ENCODE measurements at places on chromosomes 2 and 18. TPM values are rescaled to one million over a fixed set of nuclear protein-coding genes. Genes with fewer than 3 reads are reported as not detected.

DNA sequence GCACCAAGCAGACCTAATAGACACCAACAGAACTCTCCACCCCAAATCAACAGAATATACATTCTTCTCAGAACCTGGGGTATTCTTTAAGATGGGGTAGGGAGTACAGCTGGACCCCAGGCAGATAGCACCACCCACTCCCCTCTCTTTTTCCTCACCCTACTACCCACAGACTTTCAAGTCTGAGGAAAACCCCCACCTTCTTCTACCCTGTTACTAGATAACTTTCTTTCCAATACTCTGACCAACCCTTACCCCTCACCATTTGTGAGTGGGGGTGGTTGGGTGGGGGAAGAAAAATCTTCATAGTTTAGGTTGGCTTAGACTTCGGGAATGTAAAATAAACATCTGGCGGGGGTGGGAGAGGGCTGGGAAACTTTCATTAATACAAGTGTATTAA, 20.3 kb upstream of the ZBTB14 start:
- H3K4me3 ChIP-seq: no peak overlapping the region
- no peak for DNase-seq
- peaks cover 2% of the 10 kb centered on the region for H3K27me3 ChIP-seq
- no peaks in the 10 kb centered on the region for H3K36me3 ChIP-seq
- H3K4me1 ChIP-seq: no peaks in the 10 kb centered on the region
- H3K27ac ChIP-seq: no peak overlapping the region

DNA sequence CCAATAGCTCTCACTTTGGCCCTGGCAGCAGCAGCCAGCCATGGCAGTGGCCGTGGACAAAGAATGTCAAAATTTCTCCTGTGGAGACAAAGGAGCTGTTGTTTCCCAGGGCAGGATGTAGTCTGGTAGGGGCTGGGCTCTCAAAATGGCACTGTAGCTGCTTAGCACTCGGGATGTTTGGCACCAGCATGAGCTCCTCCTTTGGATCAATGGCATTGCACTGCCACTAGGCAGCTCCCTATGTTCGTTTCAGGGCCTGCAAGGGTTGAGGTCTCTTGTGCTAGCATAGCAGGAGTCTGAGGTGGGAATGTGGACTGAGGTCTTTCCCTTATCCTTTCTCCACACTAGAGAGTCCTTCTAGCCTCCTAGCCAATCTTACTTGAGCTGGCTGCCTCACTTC, 948.8 kb upstream of the FAM98A start:
- H3K36me3 ChIP-seq: no peaks in the 10 kb centered on the region
- DNase-seq: no peak
- no peak overlapping the region for H3K4me3 ChIP-seq
- no peak overlapping the region for H3K27ac ChIP-seq
- H3K27me3 ChIP-seq: no peaks in the 10 kb centered on the region

GRCh38 chr2:147541314-147541713, 303.5 kb upstream of the ACVR2A start:
- H3K27ac ChIP-seq: no peak overlapping the region
- DNase-seq: no peak
- no peaks in the 10 kb centered on the region for H3K27me3 ChIP-seq
- no peak overlapping the region for H3K4me3 ChIP-seq

DNA sequence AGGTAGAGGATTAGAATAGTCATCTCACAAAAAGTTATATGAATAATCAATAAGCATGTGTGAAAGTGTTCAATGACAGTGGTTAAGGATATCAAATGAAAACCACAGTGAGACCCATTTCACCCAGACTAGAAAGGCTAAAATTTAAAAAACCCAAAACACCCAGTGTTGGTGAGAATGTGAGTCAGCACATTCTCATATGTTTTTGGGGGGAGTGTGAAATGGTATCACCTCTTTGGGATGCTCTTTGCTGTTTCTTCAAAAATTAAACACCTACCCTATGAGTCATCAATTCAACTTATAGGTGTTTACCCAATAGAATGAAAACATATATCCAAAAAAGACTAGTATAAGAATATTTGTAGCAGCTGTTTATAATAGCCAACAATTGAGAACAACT, 69.8 kb downstream of the MAP3K20 start:
- H3K27ac ChIP-seq: no peak overlapping the region
- H3K27me3 ChIP-seq: no peaks in the 10 kb centered on the region
- no peak overlapping the region for H3K4me3 ChIP-seq
- H3K36me3 ChIP-seq: no peaks in the 10 kb centered on the region
- no peak for DNase-seq
- H3K4me1 ChIP-seq: no peaks in the 10 kb centered on the region

CSRNP3 gene
- total RNA-seq: 3.7 TPM

- no peaks in the 10 kb centered on the region for H3K4me1 ChIP-seq
- no peak overlapping the region for H3K27ac ChIP-seq
- H3K36me3 ChIP-seq: no peaks in the 10 kb centered on the region
- DNase-seq: no peak
- H3K4me3 ChIP-seq: no peak overlapping the region
Observed at GRCh38 chr18:79428287-79428686, 32.6 kb downstream of the NFATC1 start.

SCN9A gene
- 2.9 TPM for total RNA-seq

DNA sequence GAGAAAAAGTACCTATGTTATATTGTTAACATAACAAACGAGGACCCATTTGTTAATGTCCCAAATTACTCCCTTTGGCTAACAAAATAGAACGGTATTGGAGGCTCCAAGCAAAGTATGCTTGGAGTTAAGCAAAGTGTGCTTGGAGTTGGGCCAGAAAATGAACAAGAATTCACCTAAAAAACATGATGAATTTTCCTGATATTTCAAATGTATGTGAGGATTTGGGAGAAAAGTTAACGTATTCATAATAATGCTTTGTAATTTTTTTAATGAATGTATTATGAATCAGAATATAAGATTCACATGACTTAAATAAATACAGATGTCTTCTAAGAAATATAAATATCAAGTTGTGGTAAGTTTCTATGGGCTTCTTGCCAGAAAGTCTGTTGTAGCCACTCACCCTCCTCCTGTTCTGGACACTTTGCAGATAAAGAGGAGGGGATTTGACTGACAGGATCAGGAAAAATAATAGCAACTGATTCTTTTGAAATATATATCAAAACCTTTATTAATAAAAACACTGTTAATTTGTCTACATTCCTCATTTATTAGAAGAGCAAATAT, 423.7 kb upstream of the MMADHC start:
- DNase-seq: no peak
- H3K27ac ChIP-seq: no peak overlapping the region
- no peaks in the 10 kb centered on the region for H3K36me3 ChIP-seq
- H3K4me1 ChIP-seq: no peaks in the 10 kb centered on the region

GRCh38 chr2:151111599-151112278, 149.9 kb downstream of the RBM43 start:
- no peaks in the 10 kb centered on the region for H3K4me1 ChIP-seq
- H3K27me3 ChIP-seq: no peaks in the 10 kb centered on the region
- H3K27ac ChIP-seq: no peak overlapping the region
- DNase-seq: no peak

PAIP2B gene
- total RNA-seq: 4.9 TPM

DNA sequence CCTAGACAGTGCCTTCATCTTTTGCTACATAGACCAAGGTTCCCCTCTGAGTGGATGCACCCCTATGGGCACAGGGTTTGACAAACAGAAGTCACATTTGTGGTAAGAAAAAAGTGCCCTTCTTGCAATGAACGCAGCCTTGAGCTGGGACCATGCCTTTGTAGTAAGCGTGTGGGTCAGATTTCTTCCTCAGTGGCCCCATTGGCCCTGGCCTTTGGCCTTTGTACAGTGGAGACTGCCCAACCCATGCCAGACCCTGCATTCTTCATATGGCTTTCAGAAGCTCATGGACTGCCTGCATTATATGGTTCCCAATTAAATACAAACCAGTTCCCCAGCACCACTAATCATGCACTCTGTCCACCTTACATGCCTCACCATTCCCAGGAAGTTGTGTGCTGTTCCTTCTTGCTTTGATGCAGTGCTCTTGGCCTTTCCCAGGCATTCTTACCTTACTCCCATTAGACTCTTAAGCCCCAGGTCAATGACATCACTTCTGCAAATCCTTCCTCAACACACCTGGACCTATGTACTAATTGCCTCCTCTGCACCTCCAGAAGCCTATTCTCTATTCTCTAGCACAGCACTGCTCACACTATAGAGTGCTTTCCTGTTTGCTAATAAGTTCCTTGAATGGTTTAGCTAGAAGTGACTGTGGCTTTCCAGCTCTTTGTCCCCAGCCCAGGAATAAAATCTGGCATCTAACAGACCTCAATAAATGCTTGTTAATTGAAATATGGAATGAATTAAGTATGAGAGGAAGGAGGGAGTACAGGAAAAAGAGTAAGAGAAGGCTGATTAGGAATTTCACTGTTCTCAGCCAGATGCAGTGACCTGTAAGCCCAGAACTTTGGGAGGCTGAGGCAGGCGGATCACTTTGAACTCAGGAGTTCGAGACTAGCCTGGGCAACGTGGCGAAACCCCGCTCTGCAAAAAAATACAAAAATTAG, 60.2 kb downstream of the TMEM247 start:
- no peaks in the 10 kb centered on the region for H3K36me3 ChIP-seq
- no peaks in the 10 kb centered on the region for H3K27me3 ChIP-seq
- DNase-seq: no peak
- H3K4me1 ChIP-seq: peaks cover 3% of the 10 kb centered on the region
- no peak overlapping the region for H3K4me3 ChIP-seq

DNA sequence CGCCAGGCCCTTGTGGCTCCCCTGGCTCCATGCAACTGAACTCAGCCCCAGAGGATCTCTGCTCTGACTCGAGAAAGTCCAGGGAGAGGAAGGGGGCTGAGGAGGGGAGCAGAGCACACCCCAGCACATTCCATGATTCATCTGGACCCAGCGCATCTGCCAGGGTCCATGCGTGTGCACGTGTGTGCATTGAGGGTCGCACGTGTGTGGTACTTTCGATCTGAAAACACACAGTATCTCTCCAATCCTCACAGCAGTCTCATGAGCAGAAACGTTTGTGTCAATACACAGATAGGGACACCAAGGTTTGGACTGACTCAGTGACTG, 146.4 kb upstream of the ID2 start:
- H3K4me1 ChIP-seq: no peaks in the 10 kb centered on the region
- no peaks in the 10 kb centered on the region for H3K36me3 ChIP-seq
- no peak overlapping the region for H3K4me3 ChIP-seq
- DNase-seq: no peak
- H3K27ac ChIP-seq: no peak overlapping the region
- H3K27me3 ChIP-seq: no peaks in the 10 kb centered on the region

DNA sequence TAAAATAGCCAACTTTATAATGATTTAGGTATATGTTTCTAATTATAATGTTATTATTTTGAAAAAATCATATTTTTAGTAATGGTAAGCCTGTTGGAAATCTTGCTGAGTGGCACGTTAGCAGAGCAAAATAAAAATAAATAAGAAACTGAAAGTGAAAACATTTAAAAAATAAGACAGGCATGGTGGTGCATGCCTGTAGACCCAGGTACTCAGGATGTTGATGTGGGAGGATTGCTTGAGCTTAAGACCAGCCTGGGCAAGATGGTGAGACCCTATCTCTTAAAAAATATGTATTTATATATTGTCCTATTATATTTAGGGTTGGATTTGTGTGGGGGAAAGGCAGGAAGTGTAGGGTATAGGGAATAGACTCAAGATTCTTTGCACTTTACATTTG, 15.8 kb upstream of the ANKRD12 start:
- no peaks in the 10 kb centered on the region for H3K27me3 ChIP-seq
- H3K36me3 ChIP-seq: peaks cover 3% of the 10 kb centered on the region
- no peak overlapping the region for H3K4me3 ChIP-seq
- H3K4me1 ChIP-seq: peaks cover 5% of the 10 kb centered on the region

- H3K27me3 ChIP-seq: no peaks in the 10 kb centered on the region
- no peak for DNase-seq
- H3K36me3 ChIP-seq: no peaks in the 10 kb centered on the region
- no peak overlapping the region for H3K27ac ChIP-seq
- H3K4me3 ChIP-seq: no peak overlapping the region
Observed at GRCh38 chr18:22572341-22572740, 154.6 kb upstream of the CTAGE1 start.
